ENCODE measurements at places on chromosomes 5 and 9.
A peak's percentile ranks its signal among the peaks of the same experiment; 100 is the strongest.

- no peaks in the 10 kb centered on the region for H3K4me1 ChIP-seq
- no peak for DNase-seq
- no peaks in the 10 kb centered on the region for H3K27me3 ChIP-seq
- H3K4me3 ChIP-seq: no peak overlapping the region
- no peak overlapping the region for H3K27ac ChIP-seq
Observed at GRCh38 chr5:153866176-153866575, 172.5 kb downstream of the FAM114A2 start.

DNA sequence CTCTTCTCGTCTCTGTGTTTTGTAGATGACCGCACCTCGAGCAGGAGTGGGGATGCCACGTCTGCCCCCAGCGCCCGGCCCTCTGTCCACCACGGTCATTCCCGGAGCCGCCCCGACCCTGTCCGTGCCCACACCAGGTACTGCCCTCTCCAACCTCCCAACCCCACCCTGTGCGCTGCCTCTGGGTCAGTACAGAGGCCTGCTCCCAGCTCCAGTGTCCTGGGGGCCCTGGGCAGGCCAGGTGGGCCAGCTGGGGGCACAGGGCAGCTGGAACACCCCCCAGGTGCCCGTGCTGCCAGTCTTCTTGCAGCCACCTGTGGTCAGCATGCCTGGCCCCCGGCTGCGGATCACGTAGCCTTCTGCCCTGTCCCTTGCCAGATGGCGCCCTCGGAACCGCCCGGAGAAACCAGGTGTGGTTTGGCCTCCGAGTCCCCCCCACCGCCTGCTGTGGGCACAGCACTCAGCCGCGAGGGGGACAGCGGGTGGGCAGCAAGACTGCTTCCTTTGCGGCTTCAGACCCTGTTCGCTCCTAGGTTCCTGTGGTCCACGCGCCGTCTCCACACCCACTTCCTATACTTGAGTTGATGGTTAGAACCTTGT, 133.7 kb downstream of the WNK2 start:
- no peaks in the 10 kb centered on the region for H3K27me3 ChIP-seq
- DNase-seq: no peak
- H3K36me3 ChIP-seq: no peaks in the 10 kb centered on the region
- no peak overlapping the region for H3K4me3 ChIP-seq
- H3K27ac ChIP-seq: no peak overlapping the region

DNA sequence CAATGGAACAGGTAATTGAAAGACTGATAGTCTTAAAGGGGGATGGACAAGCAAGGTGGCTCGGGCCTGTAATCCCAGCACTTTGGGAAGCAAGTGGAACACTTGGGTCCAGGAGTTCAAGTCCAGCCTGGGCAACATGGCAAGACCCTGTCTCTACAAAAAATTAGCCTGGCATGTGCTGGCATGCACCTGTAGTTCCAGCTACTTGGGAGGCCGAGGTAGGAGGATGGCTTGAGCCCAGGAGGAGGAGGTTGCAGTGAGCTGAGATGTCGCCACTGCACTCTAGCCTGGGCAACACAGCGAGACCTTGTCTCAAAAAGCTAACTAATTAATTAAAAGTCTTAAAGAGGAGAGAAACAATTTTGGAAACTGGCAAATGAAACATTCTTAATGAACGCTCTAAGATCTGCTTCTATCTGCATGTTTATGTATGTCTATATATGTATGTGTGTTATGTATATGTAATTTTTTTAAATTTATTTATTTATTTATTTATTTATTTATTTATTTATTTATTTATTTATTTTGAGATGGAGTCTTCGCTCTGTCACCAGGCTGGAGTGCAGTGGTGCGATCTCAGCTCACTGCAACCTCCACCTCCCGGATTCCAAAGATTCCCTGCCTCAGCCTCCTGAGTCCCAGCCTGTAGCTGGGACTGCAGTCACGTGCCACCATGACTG, 80.6 kb downstream of the SFXN1 start:
- H3K27ac ChIP-seq: no peak overlapping the region
- H3K36me3 ChIP-seq: no peaks in the 10 kb centered on the region
- H3K27me3 ChIP-seq: peaks cover 15% of the 10 kb centered on the region
- no peak overlapping the region for H3K4me3 ChIP-seq

DNA sequence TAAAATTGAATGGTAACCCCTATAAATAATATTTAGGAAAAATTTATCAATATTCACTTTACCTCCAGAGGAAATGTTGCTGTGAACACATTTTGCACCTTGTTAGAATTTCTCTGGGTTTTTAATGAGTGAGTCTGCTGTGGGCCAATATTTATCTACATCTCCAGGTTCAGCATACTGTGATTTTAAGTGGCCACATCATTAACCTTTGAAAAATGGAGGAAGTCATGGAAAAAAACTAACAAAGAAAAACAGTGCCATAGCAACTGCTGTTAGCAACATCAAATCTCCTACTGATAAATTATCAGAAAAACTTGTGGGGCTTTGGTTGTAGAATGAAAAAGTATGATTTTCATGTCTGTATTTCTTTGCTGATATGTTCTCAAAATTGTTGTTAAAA, 55.0 kb downstream of the CD180 start:
- H3K4me3 ChIP-seq: no peak overlapping the region
- no peak for DNase-seq
- no peak overlapping the region for H3K27ac ChIP-seq
- no peaks in the 10 kb centered on the region for H3K27me3 ChIP-seq

DNA sequence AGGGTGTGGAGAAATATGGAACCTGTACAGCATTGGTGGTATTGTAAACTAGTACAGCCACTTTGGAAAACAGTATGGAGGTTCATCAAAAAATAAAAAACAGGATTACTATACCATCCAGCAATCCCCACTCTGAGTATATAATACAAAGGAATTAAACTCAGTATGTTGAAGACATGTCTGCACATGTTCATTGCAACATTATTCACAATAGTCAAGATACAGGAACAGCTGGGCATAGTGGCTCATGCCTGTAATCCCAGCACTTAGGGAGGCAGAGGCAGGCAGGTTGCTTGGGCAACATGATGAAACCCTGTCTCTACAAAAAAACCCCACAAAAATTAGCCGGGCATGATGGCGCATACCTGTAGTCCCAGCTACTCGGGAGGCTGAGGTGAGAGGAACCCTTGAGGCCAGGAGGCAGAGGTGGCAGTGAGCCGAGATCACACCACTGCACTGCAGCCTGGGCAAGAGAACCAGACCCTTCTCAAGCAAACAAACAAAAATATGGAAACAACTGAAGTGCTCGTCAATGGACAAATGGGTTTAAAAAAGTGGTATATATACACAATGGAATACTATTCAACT, 63.6 kb downstream of the TMEM174 start:
- H3K27me3 ChIP-seq: no peaks in the 10 kb centered on the region
- no peak for DNase-seq
- no peaks in the 10 kb centered on the region for H3K4me1 ChIP-seq
- no peak overlapping the region for H3K27ac ChIP-seq

DNA sequence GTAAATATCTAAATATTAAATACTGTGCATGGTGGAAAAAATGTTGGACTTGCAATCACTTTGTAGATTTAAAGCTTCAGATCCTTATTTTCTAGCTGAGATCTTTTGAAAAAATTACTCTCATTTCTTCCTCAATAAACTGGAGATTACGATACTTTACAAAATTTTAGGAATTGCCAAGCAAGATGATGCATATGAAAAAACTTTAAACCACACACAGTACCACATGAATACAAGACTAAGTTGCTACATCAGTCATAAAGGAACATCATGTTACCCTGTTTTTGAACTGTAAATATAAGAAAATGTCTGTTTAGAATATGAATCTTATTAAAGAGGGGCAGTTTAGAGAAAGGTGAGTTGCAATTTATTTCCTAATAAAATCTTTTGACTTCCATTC, 703.6 kb upstream of the NUDT12 start:
- H3K27ac ChIP-seq: no peak overlapping the region
- no peaks in the 10 kb centered on the region for H3K27me3 ChIP-seq
- no peak overlapping the region for H3K4me3 ChIP-seq

GRCh38 chr9:18114559-18115475, 359.1 kb upstream of the ADAMTSL1 start:
- H3K4me1 ChIP-seq: no peaks in the 10 kb centered on the region
- no peak overlapping the region for H3K27ac ChIP-seq
- H3K27me3 ChIP-seq: no peaks in the 10 kb centered on the region
- no peak for DNase-seq

GRCh38 chr9:98971168-98971914, 27.6 kb downstream of the COL15A1 start:
- H3K27ac ChIP-seq: no peak overlapping the region
- no peak for DNase-seq
- H3K36me3 ChIP-seq: no peaks in the 10 kb centered on the region
- no peaks in the 10 kb centered on the region for H3K27me3 ChIP-seq
- H3K4me3 ChIP-seq: no peak overlapping the region
- H3K4me1 ChIP-seq: no peaks in the 10 kb centered on the region

- DNase-seq: no peak
- H3K36me3 ChIP-seq: no peaks in the 10 kb centered on the region
- no peaks in the 10 kb centered on the region for H3K27me3 ChIP-seq
- no peaks in the 10 kb centered on the region for H3K4me1 ChIP-seq
Observed at GRCh38 chr5:84634256-84634655, 249.6 kb upstream of the EDIL3 start.

GRCh38 chr9:33288828-33289483, 1.4 kb upstream of the NFX1 start:
- H3K36me3 ChIP-seq: peaks cover 7% of the 10 kb centered on the region
- peaks cover 30% of the 10 kb centered on the region for H3K4me1 ChIP-seq
- no peak for DNase-seq
- no peak overlapping the region for H3K4me3 ChIP-seq
- H3K27me3 ChIP-seq: no peaks in the 10 kb centered on the region
- H3K27ac ChIP-seq: peak overlapping the region; percentile 24

DNA sequence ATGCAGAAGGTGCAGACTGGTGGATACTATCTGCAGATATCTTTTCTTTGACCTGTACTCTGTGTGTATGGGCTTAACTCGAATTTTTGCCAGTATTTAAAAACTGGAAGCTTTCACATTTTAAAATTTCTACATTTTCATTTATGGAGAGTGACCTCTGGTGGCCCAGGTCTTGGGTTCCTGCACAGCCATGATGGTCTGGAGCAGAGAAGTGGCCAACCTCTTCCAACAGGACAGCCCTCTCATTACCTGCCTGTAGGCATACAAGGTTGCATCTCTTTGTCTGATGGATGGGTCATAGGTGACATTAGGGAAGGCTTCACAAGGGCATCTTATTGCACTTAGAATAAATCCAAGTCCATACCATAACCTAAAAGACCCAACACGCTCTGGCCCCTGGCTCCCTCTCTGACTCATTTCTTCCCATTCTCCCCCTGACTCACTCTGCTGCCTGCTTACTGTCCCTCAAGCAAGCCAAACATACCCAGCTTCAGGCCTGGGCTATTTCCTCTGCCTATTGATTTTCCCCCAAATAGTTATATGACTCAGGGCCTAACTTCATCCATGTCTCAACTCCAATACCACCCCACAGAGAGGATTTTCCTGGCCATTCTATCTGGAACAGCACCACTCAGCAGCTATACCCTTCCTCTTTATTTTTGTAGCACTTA, 113.3 kb upstream of the SLC1A3 start:
- no peaks in the 10 kb centered on the region for H3K36me3 ChIP-seq
- no peak overlapping the region for H3K27ac ChIP-seq
- H3K4me3 ChIP-seq: no peak overlapping the region
- H3K27me3 ChIP-seq: no peaks in the 10 kb centered on the region
- no peak for DNase-seq

DNA sequence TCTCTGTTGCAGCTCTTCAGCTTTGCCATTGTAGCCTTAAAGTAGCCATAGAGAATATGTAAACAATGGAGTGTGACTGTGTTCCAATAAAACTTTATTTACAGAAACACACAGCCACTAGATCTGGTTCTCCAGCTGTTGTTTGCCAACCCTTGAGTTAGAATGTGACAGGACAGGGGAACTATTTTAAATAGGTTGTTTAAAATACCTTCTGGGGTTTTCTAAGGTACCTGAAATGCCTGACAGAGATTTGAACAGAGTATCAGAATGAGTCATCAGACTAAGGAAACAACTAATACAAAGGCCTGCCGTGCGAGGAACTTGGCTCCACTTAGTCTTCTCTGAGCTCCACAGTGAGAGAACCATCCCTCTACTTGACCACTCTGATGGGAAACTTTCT, 85.4 kb downstream of the HSD17B4 start:
- H3K27me3 ChIP-seq: no peaks in the 10 kb centered on the region
- no peak overlapping the region for H3K4me3 ChIP-seq
- no peaks in the 10 kb centered on the region for H3K4me1 ChIP-seq
- no peak overlapping the region for H3K27ac ChIP-seq

DNA sequence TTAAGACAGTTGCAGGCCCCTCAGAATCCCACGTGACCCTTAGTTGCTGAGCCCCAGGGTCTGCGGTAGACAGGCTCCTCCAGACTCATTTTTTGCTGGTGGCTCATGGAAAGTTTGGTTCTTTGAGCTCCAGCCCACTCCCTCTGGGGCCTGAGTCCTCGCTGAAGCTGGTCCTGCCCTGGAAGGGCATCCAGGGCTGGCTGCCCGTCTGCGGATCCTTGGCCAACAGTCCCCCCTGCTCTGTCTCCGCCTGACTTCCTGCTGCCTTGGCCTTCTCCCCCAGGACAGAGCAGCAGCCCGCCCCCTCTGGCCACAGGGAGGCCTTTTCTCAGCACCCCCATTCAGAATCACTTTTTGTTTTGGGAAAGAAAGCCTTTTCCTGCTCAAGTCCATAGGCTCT, 24.4 kb downstream of the SLC6A7 start:
- no peaks in the 10 kb centered on the region for H3K36me3 ChIP-seq
- no peak for DNase-seq
- no peaks in the 10 kb centered on the region for H3K4me1 ChIP-seq
- no peak overlapping the region for H3K4me3 ChIP-seq

DNA sequence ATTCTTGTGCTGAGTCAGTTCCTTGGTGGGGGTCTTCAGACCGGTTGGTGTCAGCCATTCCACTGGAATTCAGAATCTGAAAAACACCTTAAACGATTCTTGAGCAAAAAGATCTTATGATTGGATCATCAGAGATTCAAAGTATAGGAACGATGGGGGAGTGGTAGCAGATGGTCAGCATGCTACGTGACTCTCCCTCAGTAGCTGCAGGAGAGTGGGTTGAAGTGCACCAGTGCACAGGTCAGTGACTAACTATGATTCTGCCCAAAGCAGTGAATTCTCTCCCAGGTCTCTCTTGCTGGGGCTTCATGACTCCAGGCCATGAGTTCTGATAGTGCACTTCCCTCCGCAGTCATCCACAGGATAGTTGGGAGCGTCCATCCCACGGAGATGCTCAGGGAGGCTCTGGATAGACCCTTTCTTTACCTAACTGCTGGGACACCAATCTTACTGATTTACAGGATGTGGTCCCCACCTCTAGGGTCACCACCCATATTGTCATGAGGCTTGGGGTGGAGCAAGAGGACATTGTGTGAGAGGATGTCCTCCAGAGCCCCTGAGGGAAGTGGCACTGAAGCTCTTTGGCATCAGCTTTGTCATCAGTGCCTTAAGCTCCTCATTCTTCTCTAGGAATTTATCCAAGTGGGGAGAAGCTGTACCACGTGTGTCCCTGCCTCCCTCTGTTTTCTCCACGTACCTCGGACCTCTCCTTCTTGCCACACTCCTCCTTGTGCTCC, 62.0 kb downstream of the RASGRF2 start:
- H3K4me1 ChIP-seq: no peaks in the 10 kb centered on the region
- DNase-seq: no peak
- no peak overlapping the region for H3K4me3 ChIP-seq

Data from Panc1 (cell line).